GM12864 (cell line): ENCODE measurements at places on chromosomes 12 and 14.

GRCh38 chr12:98725476-98726247 is 80.6 kb downstream of the APAF1 start:
- DNase-seq, result no peak

DNA sequence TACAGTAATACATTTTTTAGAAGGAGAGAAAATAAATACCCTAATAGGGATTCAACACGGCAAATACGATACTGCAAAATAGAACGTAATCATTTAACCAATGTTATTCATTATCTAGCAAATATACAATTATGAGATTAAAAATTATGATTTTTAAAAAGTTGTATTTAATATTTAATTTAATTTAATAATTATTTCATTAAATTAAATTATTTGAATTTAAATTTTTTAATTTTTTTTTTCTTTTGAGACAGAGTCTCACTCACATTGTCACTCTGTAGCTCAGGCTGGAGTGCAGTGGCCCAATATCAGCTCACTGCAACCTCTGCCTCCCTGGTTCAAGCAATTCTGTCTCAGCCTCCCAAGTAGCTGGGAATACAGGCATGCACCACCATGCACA is 42.0 kb downstream of the GXYLT1 start:
- DNase-seq, result no peak

DNA sequence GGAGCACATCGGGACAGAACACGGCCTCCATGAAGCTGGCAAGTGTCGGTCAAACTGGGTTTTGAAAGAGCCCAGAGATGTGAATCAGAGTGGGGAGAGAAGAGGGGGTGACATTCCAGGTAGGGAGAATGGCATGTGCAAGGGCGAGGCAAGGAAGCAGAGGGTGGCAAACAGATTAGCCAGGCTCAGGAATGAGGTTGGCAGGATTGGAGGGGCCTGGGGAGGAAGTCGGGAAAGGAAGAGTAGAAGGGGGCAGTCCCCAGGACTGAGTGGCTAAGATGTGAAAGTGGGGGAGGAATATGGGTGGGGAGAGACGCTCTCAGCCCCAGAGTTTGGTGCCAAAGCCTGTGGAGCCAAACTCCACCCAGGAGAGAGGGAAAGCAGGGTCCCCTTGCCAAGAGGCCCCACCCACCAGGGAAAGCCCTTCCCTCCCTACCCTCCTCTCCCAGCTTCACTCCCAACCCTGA is 5.5 kb upstream of the HDAC7 start:
- no peak for DNase-seq

GRCh38 chr12:109695961-109696461 is 17.6 kb upstream of the FAM222A start:
- no peak for DNase-seq

DNA sequence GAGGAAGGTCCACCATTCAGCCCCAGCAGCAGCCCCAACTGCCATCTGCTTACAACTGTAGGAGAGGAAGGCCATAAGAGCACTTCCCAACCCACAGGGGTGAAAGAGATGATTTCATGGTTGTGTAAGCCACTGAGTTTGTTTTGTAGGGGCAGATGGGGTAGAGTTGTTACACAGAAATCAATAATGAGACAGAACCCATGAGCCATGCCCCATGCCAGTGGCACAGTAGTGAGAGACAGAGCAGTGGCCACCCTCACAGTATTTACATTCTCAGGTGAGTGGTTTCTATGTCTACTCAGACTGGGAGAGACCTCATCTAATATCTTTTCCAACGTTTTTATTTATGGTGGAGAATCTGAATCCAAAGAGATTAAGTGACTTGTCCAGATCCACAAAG is 68.6 kb downstream of the NUAK1 start:
- DNase-seq, result no peak

- DNase-seq, result no peak
Measured at GRCh38 chr12:6929466-6930452, 2.0 kb downstream of the ATN1 start.

DNA sequence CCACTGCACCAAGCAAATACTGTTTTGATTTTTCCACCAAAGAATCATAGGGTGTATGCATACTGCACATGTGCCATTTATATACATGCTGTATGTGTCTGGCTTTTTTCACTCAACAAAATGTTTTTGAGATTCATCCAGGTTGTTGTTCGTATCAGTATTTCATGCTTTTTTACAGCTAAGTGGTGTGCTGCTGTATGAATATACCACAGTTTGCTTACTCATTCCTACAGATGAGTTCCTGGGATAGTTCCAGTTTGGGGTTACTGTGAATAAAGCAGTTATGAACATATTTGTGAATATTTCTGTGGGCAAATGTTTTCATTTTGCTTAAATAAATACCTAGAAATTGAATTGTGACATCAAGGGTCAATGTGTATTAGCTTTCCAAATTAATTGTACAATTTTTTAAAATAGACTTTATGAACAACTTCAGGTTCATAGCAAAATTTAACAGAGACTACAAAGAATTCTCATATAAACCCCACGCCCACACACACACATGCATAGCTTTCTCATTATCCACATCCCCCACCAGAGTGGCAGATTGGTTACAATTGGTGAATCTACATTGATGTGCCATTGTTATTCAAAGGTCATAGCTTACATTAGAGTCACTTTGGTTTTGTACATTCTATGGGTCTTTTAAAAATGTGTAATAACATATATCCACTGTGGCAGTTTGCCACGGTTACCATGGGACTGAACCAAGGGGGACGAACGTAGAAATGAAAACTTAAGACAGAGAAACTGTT is 6.9 kb upstream of the KRT6A start:
- no peak for DNase-seq

DNA sequence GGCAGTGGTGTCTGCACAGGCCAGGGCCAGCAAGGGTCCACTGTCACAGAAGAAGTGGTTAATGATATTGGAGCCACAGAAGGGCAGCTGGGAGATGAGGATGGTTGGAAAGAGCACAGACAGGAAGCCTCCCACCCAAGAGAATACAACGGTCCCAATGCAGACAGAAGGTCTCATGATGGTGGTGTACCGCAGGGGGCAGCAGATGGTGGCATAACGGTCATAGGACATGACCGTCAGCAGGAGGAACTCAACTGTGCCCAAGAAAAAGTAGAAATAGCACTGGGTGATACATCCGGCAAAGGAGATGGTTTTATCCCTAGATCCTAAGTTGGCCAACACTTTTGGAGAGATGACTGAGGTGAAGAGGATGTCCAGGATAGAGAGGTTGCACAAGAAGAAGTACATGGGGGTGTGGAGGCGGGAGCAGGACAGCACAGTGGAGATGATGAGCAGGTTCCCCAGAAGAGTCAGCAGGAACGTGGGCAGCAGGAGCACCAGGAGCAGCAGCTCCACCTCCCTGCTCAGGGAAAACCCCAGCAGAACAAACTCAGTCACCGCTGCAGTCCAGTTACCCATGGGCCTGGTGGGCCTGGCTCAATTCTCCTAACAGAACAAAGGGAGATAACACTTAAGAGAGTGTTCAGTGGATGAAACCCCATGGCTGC is 9.8 kb downstream of the OR6J1 start:
- no peak for DNase-seq

- DNase-seq, result peak; percentile 13
Measured at GRCh38 chr12:120944645-120945217, 33.6 kb upstream of the HNF1A start.

GRCh38 chr12:58919231-58920101 is 838 bp downstream of the LRIG3 start:
- DNase-seq, result no peak

DNA sequence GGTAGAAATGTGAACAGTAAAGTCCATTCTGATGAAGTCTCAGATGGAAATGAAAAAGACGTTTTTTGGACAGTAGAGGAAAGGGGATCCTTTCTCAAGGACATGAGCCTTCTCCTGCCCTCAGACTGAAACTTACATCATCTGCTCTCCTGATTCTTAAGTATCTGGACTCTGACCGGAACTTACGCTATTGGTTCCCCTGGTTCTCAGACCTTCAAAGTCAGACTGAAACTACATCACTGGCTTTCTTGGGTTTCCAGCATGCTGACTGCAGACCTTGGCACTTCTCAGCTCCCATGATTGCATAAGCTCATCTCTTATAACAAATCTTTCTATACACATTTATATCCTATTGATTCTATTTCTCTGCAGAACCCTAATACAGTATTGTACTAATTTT is 291.0 kb downstream of the SNAPC1 start:
- peak; percentile 47 for DNase-seq

DNA sequence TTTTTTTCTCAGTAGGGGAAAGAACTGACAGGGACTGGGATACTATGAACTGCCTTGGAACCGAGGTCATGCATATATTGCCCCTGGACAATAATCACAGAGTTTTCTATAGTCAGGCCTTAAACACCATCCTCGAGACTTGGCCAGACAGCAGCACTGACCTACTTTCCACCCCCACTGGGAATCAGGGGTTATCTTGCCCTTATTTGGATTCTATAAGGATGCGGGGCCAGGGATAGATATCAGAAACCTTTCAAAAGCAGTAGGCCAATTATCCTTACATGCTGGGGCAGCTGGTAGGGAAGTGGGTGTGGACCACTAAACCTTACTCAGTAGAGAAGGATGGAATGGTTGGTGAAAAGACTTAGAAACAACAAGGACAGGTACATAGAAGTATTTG is 2.0 kb downstream of the ZNF219 start:
- no peak for DNase-seq

- no peak for DNase-seq
Measured at GRCh38 chr12:85007836-85008235, 28.2 kb downstream of the TSPAN19 start.

- no peak for DNase-seq
Measured at GRCh38 chr14:98808494-98809407, 463.2 kb downstream of the BCL11B start.

- DNase-seq, result no peak
Measured at GRCh38 chr14:58832095-58832521, 194.3 kb downstream of the DACT1 start.

- no peak for DNase-seq
Measured at GRCh38 chr14:29007990-29008389, 241.4 kb downstream of the FOXG1 start.

- no peak for DNase-seq
Measured at GRCh38 chr12:69046363-69046762, 113.4 kb upstream of the CPM start.

- no peak for DNase-seq
Measured at GRCh38 chr12:107967170-107967569, 161.9 kb upstream of the WSCD2 start.

DNA sequence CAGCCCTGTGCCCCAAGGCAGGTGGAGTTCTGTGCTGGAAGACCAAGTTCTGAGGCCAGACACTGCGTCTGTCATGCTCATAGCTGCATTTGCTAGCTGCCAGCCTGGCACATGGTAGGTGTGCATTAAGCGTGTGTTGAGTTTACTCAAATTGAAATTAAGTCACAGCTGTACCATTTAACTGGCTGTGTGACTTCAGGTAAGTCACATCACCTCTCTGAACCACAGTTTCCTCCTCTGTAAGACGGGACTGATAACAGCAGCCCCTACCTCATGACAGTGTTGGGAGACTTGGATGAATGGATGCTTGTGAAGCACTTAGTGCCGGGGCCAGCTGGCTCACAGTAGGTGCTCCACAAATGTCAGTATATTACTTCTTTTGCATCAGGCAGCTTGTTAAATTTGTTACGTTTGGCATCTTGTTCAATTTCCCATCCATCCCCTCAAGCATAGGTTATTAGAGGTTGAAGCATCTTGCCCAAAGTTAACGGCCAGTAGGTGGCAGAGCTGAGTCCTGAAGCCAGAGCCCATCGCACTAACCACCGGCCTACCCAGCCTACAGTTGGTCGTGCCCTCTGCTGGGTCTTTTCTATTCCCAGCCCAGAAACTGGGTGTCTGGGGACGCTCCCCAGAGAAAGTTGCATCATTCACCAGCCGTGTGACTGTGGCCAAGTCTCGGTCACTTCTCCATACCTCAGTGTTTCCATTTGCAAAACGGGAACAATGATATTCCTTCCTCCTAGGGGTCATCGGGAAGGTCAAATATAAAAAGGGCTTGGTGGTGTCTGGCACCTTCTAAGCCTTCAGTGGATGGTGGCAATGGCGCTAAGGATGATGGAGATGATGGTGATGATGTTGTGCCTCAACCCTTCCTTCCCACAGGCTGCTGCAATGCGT is 4.5 kb downstream of the DAO start:
- DNase-seq, result peak; percentile 13

DNA sequence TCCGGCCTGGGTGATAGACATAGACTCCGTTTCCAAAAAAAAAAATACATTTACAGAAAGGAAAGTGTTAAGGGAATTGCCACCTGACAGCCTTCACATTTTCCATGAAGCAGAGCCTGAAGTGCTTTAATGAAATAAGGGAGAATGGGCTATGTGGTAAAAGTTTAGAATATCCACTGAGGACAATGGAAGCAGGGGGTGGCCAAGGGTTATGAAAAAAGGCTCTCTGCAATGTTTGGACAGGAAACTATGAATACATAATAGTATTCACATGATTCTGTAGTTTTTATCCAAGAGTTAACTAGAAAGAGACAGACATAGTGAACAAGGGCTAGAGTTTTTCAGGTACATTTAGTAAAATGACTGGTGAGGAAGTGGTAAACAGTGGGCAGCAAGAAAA is 75.3 kb downstream of the COCH start:
- DNase-seq, result no peak

DNA sequence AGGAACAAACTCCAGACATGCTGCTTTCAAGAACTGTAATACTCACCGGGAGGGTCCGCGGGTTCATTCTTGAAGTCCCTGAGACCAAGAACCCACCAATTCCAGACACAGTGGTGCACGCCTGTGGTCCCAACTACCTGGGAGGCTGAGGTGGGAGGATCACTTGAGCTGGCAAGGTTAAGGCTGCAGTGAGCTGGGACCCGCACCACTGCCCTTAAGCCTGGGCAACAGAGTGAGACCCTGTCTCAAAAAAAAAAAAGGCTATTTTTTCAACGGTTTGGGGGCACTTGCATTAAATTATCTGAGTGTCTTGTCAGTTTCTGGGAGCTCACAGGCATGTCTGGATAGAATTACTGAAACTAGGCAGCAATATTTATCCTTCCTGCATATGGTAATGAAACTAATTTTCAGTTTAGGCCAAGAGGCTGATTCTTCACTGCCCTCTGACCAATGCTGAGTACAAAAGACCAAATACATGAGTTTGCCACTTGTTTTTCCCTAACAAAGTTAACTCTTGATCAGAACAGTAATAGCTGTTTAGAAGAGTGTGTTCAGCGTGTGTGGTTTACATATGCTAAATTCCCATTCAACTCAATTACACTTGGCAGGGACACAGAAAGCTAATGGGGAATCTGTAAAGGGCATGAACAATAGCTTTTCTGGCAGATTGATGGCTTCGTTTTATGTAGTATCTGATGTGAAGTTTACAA is 65.8 kb upstream of the RASSF3 start:
- DNase-seq, result no peak

- no peak for DNase-seq
Measured at GRCh38 chr12:88833641-88834116, 253.4 kb upstream of the KITLG start.

GRCh38 chr14:25358330-25358729 is 308.4 kb upstream of the STXBP6 start:
- no peak for DNase-seq

- no peak for DNase-seq
Measured at GRCh38 chr12:105329926-105330282, 587 bp upstream of the C12orf75 start.

DNA sequence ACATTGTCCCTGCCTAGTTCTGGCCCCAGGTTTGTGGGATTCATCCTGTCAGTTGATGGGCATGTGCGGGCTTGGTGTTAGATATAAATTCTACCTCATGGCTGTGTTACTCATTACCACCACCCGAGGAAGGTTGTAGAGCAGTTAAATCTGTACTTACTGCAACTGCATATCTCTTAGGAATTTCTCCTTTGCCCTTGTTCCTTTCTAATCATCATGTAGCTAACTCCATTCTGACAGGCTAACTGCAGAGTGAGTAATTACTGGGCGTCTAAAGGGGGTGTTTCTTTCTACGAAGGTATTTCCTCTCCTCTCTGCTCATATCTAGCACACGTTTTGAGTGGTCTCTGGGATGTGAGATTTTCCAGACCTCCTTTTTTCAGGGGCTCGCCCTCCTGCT is 1076.7 kb downstream of the TMTC2 start:
- no peak for DNase-seq
